ENCODE measurements at places on chromosomes 4 and X.

DNA sequence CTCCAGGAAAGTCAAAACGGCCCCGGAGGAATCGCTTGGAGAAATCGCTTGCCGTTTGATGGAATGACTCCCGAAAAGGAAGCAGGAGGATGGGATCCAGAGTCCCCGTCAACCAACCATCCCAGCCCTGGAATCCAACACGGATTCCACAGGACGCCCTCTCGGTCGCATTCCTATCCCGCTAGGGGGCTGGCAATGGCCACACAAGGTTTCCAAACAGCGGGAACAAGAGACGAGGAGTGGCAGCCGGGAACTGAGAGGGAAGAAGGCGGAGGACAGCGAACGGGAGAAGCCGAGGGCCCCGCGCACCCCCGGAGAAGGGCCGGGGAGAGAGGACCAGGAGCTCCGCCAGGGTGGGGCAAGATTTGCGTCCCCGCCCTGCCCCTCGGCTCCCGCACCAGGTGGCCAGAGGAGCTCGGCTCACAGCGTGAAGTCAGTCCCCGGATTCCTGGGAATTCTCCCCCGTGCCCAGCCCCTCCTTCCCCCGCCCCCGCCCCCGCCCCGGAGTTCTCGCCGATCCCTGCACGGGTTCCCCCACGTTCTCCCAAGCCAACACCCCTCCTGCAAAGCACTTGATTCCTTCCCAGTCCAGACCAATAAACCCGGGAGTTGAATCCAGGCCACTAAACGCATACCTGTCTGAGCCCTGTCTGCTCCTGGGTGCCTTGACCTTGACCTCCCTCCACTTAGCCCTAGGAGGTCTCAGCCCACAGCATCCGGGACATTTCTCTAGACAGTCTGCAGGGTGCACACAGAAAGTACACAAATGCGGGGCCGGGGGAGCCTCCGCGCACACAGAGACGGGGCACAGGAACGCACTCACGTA is 1.4 kb downstream of the PDZD4 start:
- no peak for DNase-seq

- DNase-seq: no peak
These were observed 1.4 kb downstream of the HAND2 start for GRCh38 chr4:173528378-173529321.

GRCh38 chr4:83832110-83832825 is 296.4 kb downstream of the GPAT3 start:
- DNase-seq: no peak

GRCh38 chrX:45348296-45348695 is 147.6 kb upstream of the DIPK2B start:
- no peak for DNase-seq

GRCh38 chrX:145213504-145213903 is 33.8 kb upstream of the SPANXN1 start:
- DNase-seq: no peak

- DNase-seq: no peak
These were observed 42.0 kb downstream of the USP26 start for GRCh38 chrX:133054761-133055405.

- no peak for DNase-seq
These were observed 2.8 kb upstream of the CTBP1 start for GRCh38 chr4:1251773-1252066.

DNA sequence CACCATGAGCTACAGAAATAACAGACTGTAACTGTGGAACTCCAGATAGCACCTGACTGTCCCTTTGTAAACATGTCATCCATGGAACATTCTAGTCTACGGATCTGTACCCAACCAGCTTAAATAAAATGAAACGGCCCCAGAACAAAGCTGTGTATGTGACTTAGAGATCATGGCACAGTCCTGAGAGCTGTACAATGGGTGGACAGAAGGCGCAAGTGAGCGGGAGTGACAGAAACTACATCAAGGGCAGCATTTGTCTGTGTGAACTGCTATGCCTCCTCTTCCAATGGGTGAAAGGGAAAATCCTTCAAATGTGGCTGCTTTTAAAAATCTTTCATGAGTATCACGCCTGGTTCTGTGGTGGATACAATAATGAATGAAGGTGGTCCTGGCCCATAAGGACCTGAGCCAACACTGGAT is 72.5 kb downstream of the FAT1 start:
- DNase-seq: no peak

- no peak for DNase-seq
These were observed 61.7 kb downstream of the MAML3 start for GRCh38 chr4:140092094-140092851.

DNA sequence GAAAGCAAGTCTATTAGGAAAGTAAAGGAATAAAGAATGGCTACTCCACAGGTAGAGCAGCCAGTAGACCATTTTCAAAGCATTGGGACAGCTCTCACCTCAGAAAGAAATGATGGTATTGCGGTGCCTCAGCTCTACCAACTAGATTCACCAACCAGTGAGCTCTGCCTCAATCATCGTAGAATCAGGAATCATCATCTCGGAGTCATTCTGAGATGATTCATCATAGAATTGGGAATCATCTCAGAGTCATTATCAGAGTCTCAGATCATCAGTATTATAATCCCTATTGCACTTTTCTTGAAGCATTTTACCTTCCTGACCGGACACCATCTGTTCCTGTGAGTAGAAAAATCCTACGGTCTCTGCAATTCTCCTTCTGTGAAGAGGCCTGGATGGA is 17.5 kb upstream of the SAT1 start:
- no peak for DNase-seq

GRCh38 chrX:20320461-20321159 is 53.9 kb upstream of the RPS6KA3 start:
- no peak for DNase-seq

GRCh38 chrX:13676885-13677284 is 12.0 kb upstream of the RAB9A start:
- DNase-seq: no peak

DNA sequence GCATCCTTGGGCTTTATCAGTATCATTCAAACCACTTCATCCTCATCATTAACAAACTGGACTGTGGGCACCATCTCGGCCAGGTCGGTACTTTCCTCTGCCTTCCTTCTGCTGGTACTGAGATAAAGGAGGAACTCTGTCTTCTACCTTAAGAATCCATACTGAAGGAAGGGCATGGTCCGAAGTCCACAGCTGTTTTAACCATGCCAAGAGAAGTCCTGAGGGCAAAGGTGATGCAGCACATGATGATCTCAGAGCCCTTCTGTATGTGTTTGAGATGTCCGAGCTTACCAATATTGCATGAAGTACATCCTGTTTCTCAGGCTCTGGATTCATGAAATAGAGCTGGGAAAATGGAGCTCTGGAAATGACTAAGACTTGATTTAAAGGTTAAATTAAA is 125.5 kb upstream of the STS start:
- DNase-seq: no peak

GRCh38 chr4:97845758-97846157 is 297.5 kb downstream of the STPG2 start:
- DNase-seq: no peak

GRCh38 chr4:106273831-106274230 is 42.2 kb downstream of the TBCK start:
- DNase-seq: no peak

- peak; percentile 42 for DNase-seq
These were observed 164.0 kb upstream of the RASGEF1B start for GRCh38 chr4:81635739-81636138.

- no peak for DNase-seq
These were observed 35.2 kb downstream of the STAP1 start for GRCh38 chr4:67593741-67594175.

DNA sequence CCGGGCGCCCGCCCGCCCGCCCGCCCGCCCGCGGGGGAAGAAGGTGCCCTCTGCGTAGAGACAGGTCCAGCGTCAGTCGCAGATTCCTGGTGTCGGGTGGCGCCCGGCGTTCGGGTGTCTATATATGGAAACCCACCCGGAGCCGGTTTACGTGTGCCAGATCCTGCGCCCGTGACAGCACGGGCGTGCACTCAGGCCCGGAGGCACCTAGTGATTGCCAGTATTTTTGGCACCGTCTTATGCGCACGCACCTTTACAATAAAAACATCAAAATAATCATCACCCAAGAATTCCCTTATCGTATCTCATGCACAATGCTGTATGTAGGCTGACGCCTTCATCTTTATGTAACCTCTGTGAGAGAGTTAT is 519 bp downstream of the SLC25A4 start:
- no peak for DNase-seq

GRCh38 chr4:88719381-88719780 is 21.8 kb upstream of the NAP1L5 start:
- no peak for DNase-seq

All from epithelial cell of proximal tubule (primary cell).